Neural crest cell (in vitro differentiated cells): ENCODE measurements at places on chromosomes 5 and 9.

DNA sequence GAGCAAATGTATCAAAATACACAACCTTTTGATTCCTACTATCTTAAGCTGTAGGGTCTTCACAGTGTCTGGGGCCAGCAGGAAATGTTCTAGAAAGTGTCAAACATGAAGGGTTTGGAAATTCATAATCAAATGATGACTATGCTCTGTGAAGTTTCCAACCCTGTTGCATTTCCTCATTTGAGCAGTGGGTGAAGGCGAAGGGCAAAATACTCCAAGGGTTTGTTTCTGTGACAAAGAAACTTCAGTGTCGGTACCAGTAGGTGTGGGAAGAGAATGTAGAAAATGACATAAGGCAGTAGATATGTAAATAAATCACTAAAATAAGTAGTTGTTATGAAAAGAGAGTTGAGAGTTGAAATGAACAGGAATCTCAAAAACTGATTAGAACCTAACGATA is 576 bp downstream of the ALDOB start:
- DNase-seq: no peak

GRCh38 chr9:92607773-92608172 is 62.2 kb downstream of the IPPK start:
- no peak for DNase-seq

DNA sequence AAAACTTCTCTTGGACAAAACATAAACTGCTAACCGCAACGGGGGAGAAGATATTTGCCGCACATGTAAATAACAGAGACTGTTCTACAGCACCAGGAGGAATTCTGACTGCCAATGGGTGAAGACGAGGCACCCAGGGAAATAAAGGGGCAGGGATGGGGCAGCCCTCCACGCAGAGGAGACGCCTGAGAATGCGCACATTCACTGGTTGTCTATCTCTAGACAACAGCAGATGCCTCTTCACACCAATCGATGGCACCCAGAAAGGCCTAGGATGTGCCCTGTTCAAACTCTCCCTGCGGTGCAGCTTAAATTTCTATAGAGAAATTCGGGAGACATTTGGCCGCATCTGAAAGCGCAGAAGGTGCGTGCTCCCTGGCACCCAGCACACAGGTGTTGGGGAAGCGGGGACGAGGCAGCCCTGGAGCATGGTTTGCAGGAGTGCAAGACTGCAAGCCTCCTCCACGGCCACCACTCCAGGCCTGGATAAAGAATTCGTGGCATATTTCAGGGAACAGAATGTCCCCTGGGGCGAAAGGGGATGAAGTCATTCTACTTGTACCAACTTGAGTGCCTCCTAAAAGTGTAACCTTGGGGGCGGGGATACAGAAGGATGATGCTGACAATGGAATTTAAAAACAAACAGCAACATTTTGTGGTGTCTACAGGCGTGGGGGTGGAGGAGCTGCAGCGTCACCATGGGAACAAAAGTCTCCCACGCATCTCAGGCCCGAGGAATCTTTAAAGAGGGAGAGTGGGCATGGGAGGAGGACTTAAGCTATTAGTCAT is 6.3 kb upstream of the IRX2 start:
- no peak for DNase-seq

GRCh38 chr9:3032898-3033297 is 189.0 kb upstream of the PUM3 start:
- no peak for DNase-seq

DNA sequence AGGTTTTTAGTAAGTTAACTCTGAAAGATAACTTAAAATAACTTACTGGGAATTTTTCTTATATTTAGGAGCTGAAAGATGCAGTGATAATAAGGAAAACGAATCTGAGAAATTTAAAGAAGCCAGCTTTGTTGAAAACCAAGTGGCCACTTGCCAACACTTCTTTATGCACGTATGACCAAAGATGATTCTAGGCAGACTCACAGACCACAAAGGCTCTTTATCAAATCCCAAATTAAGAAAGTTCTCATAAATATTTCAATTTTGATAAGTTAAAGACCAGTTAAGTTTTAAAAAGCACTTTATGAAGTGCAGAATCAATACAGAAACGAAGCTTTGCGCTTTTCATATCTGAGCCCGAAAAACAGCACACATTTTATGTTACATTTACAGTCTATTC is 1.5 kb downstream of the AFF4 start:
- DNase-seq: no peak

DNA sequence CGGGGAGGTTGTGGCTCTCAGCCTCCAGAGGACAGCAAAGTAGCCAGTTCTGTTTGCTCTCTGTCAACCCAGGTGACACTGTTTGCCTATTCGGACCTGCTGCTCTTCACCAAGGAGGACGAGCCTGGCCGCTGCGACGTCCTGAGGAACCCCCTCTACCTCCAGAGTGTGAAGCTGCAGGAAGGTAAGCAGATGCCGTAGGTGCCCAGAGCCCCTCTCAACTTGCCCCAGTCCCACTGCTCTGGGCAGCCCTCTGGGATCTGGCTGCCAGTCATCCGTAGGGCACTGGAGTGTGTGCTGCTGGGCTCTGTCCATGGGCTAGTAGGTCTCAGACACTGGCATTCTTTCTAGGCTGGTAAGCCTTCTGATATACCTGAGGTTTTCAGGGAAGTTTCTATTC is 59.3 kb downstream of the RGS3 start:
- no peak for DNase-seq

DNA sequence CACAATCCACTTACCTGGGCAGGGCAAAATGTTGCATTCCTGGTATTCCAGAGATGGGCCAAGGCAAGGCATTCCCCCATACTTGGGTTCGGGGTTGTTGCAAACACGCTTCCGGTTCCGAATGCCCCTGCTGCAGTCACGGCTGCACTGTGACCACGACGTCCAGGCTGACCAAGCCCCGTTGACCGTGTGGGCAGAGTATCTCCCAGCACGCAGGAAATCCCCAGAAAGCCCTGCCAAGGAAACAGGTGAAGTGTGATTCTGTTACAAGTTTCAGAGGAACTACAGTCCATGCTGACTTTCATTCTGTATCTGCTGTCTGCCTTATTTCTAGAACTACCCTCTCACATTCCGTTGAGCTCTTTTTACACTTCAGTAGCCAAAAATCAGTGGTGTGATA is 483.0 kb downstream of the SEMA5A start:
- no peak for DNase-seq

- DNase-seq: no peak
Measured at GRCh38 chr5:38831909-38832308, 13.9 kb upstream of the OSMR start.

GRCh38 chr5:102049517-102049916 is 246.6 kb downstream of the SLCO4C1 start:
- no peak for DNase-seq

GRCh38 chr9:114261026-114261425 is 61.9 kb upstream of the ORM1 start:
- DNase-seq: no peak

DNA sequence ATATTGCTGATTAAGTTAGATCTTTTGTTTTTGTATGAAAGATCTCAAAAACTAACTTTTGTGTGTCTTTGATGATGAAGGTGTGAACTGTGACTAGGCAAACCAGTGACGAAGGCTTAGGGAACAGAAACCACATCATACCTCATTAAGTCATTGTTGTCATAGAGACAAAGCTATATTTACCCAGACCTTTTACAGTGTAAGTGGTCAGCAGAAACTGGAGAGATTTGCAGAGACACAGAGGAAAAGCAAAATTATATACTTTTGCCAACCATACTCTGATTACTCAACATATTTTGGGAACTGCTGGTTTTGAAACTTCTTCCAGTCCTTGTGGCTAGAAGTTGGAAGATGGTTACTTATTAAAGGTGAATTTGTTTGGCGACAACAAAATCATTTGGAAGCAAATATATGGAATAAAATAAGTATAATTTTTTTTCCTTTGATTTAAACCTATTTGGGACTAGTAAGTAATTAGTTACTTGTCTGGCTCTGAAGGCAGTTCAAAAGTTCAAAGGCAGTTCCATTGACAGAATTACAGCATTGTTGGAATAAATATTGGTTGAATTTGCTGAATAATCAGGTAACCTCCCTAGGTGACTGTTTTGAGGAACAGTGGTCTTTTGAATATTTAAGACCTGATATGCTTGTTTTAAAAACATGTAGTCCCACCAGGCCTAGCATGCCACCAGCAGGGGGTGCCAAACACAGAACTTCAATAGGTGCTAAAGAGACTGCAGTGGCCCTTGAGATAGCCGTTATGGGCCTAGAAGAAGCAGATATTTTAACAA is 103.8 kb downstream of the RPS23 start:
- peak; percentile 54 for DNase-seq

DNA sequence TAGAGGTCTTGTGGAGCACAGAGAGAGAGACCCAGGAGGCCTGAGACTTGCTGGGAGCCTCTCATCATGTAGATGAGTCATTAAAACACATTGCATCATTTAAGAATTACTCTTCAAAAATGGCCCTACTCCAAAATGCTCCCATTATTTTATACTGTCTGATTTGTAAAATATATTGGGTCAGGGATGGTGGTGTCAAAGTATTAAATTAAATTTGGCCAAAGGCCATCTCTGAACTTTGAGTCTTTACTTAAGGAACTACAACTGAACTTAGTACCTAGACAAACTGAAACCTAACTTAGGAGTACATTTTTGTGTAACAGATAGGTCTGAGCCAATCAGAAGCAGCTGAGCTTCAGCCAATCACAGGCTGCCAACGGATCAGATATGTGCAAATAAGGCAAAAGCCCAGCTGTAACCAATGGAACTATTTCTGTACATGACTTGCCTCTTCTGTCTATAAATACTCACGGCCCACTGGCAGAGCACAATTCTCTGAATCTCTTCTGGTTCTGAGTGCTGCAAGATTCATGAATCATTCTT is 657.2 kb downstream of the TLE1 start:
- no peak for DNase-seq

- DNase-seq: no peak
Measured at GRCh38 chr5:151085517-151086041, 4.7 kb upstream of the TNIP1 start.

DNA sequence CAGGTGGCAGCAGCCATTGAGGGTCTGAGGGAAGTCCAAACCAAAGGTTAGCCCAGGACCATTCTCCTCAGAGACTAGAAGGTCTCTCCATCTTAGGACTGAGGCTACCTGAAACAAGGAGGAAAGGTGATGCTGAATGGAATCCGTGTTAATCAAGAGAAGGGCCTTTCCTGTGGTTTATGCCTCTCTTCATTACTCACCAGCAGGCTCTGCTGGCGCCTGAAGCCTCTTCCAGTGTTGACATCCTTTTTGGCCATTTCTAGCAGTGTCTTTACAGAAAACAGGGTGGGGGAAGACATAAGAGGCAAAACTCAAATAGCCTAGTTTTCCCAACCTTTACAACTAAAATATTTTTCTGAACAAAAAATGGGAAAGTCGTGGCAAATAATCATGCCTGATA is 98.0 kb downstream of the ENC1 start:
- DNase-seq: no peak

DNA sequence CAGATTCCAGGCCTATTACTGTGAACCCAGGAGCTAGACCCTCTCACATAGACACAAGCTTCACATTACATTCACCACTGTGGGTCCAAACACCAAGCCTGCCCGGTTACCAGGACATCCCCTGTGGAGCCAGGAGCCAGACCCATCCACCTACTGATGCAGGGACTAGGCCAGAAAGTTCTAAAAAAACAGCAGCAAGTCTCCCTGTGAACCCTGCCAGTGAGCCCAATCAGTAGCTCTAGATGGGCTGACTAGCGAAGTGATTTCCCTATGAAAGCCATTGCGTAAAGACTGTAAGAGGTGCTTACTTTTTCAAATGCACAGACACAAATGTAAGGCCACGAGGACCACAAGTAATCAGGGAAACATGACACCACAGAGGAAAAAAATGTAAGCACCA is 352.3 kb downstream of the TMEM161B start:
- no peak for DNase-seq

GRCh38 chr5:17075236-17075635 is 139.1 kb upstream of the MYO10 start:
- DNase-seq: no peak

- no peak for DNase-seq
Measured at GRCh38 chr5:153799466-153799865, 239.2 kb downstream of the FAM114A2 start.

- peak; percentile 93 for DNase-seq
Measured at GRCh38 chr9:133742849-133743444, 4.8 kb upstream of the SARDH start.

- DNase-seq: no peak
Measured at GRCh38 chr9:15142878-15143534, 164.0 kb downstream of the TTC39B start.

- DNase-seq: no peak
Measured at GRCh38 chr5:175501759-175502158, 23.4 kb downstream of the SFXN1 start.

- no peak for DNase-seq
Measured at GRCh38 chr9:16449076-16449730, 421.3 kb downstream of the BNC2 start.

DNA sequence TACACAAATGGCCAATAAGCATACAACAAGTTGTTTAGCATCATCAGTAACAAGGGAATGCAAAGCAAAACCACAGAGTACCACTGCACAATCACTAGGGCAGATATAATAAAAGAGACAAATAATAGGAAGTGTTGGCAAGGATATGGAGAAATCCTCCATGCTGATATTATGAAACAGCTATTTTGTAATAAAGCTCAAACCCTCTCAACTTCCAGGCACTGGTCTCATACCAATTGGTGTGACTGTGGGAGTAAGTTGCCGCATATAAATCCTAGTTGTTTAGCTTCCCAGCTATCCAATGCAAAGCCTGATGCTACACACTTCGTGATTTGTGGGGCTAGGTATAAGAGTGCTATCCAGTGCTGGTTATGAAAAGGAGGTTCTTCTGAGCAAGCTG is 88.6 kb downstream of the SMIM23 start:
- DNase-seq: no peak

DNA sequence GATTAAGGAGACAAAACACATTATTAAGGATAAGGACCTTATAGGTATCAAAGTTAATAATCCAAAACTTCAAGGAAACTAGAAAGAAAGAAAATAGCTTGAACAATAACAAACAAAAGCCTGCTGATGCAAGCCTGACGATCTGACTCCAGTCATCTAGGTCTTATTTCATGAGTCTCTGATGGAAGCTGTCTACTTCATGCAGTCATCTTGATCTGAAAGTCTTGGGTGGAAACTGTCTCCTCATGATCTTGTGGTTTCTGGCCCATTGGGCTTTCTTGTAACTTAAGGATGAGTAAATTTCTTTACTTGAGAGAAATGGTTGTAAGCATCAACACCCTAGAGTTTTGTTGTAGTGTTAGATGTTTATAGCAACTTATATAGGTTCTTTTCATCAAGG is 20.6 kb upstream of the PSIP1 start:
- DNase-seq: no peak

DNA sequence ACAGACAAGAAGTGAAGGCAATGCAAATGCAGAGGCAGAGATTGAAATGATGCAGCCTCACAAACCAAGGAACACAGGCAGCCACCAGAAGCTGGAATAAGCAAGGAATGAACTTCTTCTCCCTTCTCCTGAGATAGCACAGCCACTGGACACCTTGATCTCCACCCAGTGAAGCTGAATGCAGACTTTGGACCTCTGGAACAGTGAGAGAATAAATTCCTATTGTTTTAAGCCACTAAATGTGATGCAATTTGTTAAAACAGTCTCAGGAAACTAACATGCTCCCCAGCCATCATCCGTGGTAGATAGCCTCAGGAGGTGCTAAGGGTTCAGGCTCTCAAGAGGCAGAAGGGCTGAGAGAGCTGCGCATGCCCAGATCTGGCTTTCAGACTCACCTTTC is 512.2 kb upstream of the ZNF608 start:
- DNase-seq: no peak

- no peak for DNase-seq
Measured at GRCh38 chr5:111735583-111736270, 21.3 kb downstream of the NREP start.

- peak; percentile 36 for DNase-seq
Measured at GRCh38 chr9:100011062-100011681, 87.6 kb downstream of the ERP44 start.
